ENCODE measurements at places on chromosomes 2 and 18.

DNA sequence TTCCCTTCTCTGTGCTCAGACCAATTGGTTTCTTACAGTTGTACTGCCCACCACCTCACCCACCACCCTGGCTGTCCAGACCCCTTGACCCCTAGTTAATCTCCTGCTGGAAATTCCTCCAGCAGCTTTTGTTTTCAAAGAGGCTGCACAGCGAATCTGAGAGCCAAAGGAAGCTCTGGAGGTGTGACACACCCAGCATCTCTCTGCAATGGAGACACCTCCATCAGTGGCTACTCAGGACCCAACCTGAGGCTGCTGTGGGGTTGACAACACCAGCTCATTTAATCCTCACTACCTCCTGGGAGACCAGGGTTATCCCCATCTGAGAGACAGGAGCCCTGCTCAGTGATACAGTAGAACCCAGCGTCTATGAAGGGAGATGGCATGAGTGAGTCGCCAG, 86.4 kb downstream of the BIN1 start:
- no peak for DNase-seq

- DNase-seq, result no peak
Observed at GRCh38 chr2:225328192-225328591, 71.3 kb upstream of the NYAP2 start.

- DNase-seq, result no peak
Observed at GRCh38 chr18:25544546-25545287, 192.8 kb upstream of the ZNF521 start.

DNA sequence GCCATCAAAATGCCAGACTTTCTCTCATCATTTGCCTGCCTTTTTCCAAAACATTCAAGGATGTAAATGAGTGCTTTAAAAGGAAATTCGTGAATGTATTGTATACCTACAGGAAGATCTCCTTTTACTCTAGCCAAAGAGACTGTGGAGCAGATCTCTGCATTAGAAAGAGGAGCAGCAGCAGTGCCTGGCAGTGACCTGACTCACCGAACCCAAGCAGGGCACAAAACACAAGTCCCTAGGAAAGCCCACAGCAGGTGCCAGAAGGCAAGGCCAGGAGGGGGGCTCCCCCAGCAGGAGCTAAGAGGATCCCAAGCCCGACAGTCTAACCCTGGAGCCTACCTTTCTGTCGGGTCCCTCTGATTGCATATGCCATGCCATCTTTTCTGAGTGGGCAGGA, 47.9 kb downstream of the L3MBTL4 start:
- DNase-seq, result no peak

DNA sequence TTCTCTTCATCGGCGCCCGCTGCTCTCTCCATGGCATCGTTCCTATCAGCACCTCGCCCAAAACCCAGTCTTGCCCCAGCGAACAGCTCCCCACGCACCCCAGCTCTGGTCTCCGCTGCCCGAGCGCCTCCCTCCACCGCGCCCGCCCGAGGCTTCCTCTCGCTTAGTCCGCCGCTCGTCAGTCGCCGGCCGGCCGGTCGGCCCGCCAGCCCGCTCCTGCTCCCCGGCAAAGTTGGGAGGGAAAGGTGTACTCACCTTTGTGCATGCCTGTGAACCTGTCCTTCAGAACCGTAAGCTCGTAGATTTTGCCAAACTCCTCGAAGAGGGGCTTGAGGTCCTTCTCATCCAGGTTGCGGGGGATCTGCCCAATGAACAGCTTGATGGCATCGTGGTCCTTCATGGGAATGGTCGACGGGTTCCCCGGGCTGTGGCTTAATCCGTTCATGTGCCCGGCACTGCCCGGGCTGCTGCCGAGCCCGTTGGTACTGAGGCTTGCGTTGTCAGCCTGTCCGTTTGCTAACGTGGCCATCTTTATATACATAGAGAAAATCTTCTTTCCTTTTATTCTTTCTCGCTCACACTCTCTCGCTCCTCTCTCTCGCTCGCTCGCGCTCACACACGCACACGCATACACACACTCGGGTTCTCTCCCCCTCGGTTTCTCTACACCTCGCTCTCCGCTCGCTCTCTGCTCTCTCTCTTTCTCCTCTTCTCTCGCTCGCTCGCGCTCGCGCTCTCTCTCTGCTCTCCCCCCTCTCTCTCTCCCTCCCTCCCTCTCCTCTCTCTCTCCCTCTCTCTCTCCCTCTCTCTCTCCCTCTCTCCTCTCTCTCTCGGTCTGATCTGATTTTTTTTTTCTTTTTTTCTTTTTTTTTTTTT, at the start of gene CELF4:
CELF4 (minus strand) TSS at position 698 of the 876 bp plus-strand sequence.
- peak; percentile 49 for DNase-seq

GRCh38 chr18:12283256-12283655, 24.8 kb upstream of the TUBB6 start:
- no peak for DNase-seq

DNA sequence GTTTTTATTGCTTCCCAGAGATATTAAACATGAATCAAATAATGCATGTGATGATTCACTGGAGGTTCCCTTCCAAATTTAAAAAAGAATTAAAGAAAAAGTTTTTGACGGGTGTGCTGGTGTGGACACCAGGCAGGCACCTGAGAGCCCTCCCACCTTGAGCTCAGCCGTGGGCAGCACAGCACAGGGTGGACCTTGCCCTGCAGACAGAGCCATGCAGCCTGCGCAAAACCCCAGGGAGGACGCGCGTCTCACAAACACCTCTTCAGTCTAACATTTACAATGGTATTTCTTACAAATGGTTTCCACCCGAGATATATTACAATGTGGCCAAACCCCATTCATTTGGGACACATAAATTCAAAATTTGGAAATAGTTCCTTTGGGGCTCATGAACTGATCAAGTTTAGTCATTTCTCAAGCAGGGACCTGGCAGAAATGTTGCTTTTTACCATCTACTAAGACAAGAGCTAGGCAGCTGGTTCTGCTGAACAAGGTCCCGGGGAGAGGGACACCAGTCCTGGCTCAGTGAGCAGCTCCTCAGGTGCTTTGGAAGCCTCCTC, 45.4 kb downstream of the ODC1 start:
- DNase-seq, result no peak

DNA sequence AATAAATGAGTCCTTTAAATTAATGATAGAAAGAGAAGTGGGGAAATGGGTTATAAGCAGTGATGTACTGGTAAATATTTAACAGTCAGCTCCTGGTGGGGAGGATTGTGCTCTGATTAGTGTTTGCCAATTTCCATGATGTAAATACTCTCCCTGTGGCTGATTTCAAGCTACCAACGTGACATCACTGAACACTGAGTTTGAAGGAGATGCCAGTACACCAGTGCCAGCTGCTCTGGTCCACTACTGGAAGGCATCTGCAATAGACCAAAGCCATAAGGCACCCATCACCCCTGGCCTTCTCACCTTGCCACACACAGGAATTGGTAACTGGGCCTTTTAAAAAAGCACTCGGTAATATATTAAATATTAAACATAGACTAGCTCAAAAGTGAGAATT, 77.7 kb downstream of the TGOLN2 start:
- no peak for DNase-seq

DNA sequence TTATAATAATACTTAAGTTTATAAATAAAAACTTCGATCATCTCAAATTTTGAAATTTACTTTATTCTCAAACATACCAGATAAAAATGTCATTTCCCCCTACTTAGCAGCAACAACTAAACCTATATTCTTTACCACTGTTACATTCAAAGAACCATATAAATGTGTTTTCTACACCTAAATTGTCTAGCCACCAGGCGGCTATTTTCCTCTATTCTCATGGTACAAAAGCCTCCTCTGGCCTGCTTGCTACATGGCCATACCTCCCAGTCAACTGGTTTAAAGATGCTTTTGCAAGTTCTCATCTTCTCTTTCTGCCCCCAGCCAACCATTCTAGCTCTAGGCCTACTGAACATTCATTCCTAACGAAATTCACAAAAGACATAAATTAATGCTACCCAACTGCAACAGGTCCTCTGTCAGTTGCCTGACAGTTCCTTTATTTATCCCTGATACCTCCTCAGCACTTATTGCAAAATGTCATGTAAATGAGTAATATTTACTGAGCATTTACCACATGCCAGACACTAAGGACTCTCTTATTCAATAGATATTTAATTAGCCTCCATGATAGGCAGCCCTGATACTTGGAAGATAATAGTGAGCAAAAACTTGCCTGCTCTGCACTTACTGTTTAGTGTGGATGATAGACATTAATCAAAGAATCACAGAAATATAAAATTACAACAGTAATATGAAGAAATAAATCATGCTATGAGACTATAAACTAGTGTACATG, 5.0 kb downstream of the C1D start:
- DNase-seq, result no peak

DNA sequence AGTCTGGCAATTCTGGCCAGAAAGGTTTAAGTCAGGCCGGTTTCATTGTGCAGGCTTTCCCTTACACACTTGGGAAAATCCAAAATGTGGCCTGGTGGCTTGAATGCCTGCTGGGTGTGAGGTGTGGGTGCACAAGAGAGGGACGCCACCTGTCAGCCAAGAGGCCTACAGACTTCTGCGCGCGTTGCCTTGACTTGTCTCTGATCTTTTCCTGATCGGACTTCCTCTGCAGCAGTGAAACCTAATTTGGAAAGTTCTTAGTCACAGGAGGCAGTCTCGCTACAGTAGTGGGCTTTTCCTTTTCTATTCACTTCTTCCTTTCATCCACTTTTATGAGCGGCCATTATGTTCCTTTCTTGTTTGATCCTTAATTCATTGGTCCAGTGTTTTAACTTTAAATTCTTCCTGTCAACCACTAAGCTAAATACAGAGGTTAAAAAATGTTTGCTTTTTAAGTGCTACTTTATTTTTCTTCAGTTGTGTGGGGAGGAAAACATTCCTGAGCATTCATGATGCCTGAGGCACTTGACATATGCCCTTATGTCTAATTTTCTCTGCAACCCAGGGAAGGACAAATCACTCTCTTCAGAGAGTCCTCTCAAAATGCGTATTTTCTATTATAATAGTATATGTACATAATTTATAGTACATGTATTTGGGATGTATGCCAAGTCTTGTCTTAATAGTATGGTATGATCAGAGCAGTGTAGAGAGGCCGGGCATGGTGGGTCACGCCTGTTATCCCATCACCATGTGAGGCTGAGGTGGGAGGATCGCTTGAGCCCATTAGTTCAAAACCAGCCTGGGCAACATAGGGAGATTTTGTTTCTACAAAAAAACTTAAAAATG, 128.9 kb downstream of the WDSUB1 start:
- no peak for DNase-seq

DNA sequence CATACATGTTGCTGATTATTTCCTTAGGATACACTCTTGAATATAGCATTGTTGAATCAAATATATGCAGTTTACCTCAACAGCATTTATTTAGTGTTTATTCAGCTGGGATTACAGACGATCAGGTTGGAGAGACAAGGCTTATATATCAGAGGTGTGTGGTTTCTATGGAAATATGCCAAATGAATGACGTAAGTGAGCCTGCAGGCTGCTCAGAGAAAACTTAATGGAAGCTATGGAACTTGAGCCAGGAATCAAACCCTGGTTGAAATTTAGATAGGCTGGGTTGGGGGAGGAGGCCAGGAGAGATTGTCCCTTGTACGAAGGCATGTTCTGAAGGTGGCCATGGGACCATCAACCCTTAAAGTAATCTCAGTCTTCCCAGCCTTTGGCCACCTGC, 79.5 kb downstream of the INPP4A start:
- no peak for DNase-seq

DNA sequence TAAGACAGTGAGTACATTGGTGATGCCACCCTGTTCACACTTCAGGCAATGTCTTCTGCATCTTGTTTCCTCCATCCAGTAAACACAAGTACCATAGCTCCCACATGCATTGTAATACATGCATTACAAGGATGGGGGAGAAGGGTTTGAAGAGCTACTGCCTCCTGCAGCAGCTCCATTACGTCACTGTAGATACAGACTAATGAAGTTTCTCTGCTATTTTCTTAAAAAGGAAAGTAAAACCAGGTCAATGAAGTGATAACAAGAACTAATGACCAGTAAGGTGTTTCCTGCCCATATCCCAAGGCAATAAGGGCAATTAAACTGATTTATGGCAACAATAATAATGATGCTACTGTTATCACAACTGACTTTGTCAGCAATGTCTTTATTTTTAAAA, 18.2 kb upstream of the BBS5 start:
- no peak for DNase-seq

- DNase-seq, result no peak
Observed at GRCh38 chr18:76385681-76385975, 109.4 kb downstream of the ZNF516 start.

DNA sequence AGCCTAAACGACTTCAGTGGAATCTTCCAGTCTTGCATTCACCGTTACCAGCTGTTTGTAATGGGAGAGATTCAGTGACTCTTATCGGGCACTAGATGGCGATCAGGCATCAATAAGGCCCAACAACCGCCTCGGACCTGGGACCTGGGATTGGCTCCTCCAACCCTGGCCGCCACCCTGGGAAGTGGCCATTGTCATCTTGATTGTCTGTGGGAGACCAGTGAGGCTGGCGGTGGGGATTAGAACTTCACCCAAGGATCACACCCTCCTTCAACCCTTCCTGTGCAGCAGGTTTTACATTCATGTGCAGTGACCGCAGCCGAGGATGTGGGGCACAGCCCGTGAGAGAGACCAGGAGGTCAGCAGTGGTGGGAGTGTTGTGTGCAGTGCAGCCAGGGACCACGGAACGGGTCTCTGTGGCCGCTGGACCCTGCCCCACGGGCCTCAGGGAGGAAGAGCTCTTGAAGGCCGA, 85.3 kb downstream of the SPP2 start:
- DNase-seq, result peak; percentile 63

- no peak for DNase-seq
Observed at GRCh38 chr2:12769492-12770105, 52.9 kb downstream of the TRIB2 start.

DNA sequence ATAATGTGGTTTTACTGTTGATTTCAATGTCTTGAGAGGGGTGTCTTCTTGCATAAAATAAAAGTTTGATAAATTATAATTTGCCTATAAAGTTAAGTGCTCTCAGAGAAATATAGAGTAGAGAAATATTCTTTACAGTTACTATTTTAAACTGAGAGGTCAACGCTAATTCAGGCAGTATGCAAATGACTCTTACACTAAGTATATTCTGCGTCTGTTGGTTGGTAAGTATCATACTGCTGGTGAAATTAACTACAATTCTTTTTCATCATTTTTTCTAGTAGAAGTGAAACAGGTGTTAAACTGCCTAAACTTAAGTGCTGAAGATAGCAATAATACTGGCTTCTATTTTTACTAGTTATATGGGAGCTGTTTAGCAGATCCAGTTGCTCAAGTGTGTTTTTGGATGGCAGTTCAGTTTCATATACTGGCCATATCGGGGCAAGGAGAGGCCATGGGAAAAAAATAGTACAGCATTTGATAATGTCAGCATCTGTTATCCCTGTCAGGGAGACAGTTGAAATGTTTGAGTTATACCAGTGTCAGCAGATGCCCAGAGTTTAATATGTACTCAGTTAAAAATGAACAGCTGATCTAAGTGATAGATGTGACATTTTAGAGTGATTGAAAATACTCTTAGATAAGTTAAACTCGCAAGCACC, 86.2 kb downstream of the MIB1 start:
- DNase-seq, result no peak

DNA sequence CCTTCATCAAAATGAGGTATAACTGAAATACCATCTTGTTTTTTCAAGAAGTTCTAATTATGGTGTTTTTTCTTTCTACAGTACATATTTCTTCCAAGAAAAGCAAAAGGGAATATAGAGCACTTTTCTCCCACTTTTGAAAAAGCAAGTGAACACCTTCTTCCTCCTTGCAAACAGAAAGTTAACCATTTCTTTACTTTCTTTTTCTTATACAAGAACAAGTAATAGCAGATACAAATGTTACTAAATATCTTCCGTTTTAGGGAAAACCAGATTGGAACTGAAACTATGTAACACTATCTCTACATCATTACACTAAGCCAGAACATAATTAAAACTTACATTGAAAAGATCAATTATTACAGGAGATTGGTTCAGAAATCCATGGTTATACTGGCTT, 44.0 kb downstream of the COBLL1 start:
- DNase-seq, result no peak
